ENCODE measurements at places on chromosomes 1 and 21.

DNA sequence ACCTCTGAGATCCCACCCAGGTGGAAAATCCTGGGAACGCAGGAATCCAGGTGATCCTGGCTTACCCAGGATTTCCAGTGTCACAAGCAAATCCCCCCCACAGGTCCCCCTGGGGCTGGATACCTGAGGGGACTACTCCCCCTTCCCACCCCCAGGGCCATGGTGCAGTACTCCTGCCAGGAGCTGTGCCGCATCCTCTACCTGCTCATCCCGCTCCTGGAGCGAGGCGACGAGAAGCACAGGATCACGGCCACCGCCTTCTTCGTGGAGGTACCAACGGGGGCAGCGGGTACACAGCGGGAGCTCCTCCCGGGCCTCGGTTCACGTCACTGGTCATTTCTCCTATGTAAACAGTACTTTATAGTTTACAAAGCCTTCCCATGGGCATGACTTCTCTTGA is 20.4 kb upstream of the TTC4 start:
- no peak for DNase-seq

DNA sequence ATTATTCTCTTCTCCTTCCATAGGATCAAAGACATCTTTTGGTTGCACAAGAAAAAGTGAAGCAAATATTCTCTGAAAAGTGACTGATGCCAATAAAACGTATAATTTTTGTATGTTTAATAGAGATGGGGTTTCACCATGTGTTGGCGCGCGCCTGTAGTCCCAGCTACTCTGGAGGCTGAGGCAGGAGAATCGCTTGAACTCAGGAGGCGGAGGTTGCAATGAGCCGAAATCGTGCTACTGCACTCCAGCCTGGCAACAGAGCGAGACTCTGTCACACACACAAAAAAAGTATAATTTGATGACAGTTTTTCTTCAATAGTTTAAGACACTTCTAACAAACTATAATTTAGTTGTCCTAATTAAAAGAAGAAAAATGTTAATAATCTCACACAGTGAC is 23.8 kb downstream of the ANP32E start:
- DNase-seq: no peak

GRCh38 chr1:158007667-158008386 is 14.4 kb downstream of the KIRREL1 start:
- no peak for DNase-seq

DNA sequence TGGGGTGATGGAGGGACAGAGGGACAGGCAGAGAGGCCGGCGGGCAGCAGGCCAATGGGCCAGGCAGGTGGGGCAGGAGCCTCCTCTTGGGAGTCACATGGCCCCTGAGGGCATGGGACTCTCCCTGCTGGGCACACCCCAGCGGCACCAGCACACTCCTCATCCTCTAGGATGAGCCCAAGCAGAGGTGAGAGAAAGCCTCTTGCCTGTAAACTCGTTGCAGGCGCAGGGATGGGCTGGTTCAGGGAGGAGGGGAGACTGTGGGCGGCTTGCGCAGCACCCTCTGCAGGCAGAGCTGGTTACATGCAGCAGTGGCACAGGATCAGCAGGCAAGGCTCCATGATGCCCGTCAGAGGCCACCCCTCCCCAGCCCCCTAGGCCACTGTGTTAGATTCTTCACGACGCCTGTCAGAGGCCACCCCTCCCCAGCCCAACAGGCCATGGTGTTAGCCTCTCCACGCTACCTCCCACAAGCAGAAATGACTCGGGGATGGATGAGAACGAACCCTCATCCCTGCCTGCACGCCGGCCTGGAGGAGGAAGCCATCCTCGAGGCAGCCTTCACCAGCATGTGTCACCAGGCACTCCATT is 209.7 kb upstream of the VAMP3 start:
- DNase-seq: no peak

- peak; percentile 88 for DNase-seq
Measured at GRCh38 chr1:39952359-39953110, 2.4 kb upstream of the MFSD2A start.

GRCh38 chr1:84830136-84830535 is 62.9 kb downstream of the LPAR3 start:
- no peak for DNase-seq

DNA sequence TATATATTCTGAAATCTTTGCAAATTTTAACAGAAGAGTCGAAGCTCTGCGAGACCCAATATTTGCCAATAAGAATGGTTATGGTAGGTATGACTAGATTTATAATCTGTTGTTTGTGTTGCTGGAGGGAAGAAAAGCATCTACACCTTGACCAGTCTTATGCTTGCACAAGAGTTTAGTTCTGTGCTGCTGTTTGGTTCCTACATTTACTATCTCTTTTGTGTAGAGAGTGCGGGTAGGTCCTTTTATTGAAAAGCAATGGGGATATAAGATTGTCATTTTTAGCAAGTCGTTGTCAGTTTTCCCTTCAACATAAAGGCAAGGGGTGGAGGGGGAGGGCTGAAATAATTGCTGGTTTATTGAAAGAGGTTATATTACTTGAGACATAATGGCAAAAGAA is 396 bp downstream of the ELAVL4 start:
- DNase-seq: no peak

DNA sequence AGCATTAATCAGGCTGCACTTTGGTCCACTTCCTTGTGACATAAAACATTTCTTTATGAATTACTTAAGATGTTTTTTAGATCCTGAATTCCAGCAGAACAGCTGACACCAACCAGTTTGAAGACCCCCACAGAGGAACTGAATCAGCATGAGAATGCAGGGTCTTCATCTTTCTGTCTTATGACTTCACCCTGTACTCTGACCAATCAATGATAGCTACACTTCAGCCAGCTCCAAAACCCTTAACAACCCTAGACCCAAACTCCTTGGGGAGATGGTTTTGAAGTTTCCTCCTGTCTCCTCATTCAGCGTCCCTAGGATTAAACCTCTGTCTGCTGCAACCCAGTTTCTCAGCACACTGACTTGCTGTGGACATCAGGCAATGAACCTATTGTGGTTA is 175.0 kb downstream of the CTH start:
- no peak for DNase-seq

GRCh38 chr1:219945795-219946194 is 17.4 kb upstream of the SLC30A10 start:
- DNase-seq: no peak

- no peak for DNase-seq
Measured at GRCh38 chr1:64594446-64594845, 124.5 kb downstream of the CACHD1 start.

DNA sequence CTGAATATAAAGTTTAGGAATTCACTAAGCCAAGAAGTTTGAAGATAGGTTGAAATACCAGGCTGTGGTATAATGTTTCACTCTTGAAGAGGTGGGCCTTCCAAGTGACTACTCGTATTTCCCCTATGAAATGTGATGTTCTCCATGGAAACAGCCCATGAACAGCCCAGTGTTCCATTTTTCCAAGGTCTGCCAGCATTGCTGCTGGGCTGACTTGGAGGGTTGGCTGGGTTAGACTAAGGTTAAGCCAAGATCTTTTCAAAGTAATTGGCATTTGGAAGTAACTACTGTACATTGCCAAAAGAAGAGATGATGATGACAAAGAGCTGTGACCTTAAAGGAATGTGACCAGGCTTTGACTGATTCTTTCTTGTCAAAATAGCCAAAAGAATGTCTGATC is 73.8 kb downstream of the RPE65 start:
- DNase-seq: peak; percentile 6

GRCh38 chr1:221240690-221241089 is 361.4 kb downstream of the HLX start:
- DNase-seq: no peak

DNA sequence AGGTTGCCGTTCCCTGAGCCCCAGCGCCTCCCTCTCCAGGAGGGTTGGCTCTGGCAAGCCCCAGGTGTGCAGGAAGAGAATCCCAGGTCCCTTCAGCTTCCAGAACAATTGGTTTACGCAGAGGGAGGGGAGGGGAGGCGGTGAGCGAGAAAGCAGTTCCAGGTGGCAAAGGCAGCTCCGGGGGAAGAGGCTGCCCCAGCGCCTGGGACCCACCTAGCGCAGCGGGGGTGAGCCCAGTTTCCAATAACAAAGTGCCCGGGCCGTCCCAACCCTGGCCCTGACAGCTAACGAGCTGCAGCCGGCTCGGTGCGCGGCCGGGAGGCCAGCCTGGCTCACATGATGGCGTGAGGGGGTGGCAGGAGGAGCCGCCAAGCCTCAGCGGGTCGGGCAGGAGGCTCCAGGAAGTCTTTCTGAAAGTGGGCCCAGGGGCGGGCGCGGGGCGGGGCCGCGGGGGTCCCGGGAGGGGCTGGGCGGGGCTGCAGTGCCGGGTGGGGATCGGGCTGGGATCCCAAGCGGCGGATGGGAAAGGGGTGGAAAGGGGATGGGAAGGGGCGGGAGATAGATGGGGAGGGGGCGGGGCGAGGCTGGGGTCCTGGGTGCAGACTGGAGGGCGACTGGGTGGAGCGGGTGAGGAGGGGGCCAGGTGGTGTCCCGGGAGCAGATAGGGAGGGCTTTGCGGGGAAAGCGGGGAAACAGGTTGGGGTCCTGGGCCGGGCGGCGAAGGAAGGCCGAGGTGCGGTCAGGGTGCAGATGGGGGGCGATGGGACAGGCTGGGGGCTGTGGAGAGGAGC is 22.8 kb downstream of the DHRS3 start:
- peak; percentile 49 for DNase-seq

DNA sequence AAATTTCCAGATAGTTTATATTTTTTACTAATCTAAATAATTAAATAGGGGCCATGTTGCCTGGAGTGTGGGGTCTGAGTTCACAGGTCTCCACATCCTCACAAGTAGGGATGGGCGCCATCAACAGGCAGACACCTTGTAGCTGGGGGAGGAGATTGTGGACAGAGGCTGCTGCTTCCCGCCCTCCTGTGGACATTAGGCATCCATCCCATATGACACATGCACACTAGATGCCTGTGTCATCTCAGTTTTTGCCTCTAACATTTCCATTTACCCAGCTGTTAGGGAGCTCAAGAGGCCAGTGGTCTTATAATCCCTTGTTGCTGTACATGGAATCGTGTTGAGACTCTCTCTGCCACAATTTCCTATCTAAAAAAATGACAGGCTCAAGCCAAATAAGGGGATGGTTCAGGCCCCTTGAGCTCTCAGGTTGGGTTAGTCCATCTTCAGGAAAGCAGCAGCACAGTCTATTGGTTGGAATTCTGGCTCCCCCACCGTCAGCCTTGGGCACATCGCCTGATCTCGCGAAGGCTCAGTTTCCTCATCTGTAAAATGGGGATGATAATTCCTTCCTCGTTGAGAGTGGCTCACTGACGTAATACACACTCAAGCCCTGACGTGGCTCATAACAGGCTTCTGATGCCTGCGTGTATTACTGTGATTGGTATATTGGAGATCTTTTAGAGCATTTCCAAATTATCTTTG is 13.6 kb downstream of the LHX4 start:
- no peak for DNase-seq

DNA sequence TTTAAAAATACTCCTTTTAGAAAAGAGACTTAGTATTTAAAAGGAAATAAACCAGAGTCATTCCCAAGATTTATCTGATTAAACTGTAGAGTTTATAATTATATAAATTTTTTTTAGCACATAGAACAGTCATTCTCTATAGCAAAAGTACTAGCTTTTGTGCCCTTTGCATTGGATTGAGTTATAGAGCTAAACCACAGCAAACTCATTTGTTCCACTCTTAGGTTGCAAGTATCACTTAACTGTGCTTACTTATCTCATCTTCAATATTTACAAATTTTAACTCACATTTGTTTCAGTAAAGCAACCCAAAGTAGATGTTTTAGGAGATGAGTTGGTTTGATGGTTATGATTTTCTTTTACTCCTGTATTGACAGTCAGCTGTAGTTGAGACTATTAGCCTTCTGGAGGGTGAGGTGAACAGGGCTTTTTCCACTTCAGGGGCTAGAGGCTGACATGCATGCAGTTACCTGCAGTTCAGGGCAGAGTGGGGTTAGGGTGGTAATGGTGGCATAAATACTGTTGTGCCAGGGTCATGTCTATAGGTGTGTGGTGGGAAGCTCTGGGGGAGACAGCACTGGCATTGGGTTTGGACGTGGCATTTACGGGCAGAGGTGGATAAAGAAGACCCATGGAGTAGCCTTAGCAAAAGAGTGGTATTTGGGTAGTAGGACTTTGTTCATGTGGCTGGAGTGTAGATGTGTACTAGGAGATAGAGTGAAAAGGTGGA is 42.1 kb downstream of the DYRK1A start:
- DNase-seq: no peak

- DNase-seq: no peak
Measured at GRCh38 chr1:106515375-106515774, 541.1 kb upstream of the PRMT6 start.

DNA sequence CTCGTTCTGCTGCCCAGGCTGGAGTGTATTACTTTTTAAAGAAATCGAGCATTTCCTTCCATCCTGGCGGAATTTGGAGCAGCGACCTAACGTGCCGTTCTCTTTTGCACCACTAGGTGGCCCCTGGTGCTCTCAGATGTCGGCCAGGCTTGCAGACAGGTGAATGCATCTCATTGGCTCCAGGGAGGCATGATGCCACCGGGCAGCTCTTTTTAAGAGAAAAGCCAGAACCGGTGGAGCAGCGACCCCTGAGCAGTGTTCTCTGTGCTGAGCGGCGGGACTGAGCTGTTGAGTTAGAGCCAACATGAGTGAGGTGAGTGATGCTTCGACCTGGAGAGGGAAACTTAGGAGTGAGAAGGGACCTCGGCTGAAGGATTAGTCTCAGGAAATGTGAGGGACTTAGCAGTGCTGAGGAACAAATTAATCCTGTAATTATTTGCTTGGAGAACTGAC is at the start of gene PCP4:
Gene PCP4, plus strand, starts transcription at position 241 of the 453 bp plus-strand sequence. Its CDS starts 64 bp downstream, at position 305.
- peak; percentile 83 for DNase-seq

DNA sequence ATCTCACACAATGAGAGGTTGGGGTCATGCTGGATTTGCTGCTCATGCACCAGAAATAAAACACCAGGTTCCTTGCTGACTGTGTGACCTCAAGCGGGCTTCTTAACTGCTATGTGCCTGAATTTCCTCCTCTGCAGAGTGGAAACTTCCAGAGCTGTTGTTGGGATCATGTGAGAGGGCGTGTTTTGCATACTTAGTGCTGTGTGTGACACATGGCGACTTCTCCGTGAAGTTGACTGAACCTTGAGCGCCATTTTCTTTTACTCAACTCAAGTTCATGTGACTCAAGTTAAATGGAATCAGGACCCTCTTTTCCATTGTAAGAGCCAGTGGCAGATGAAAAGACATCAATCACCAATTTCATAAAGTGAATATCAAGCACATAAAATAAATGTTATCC is 224.0 kb downstream of the KIF26B start:
- no peak for DNase-seq

GRCh38 chr1:243218059-243218458 is 37.0 kb downstream of the CEP170 start:
- DNase-seq: no peak

GRCh38 chr1:165645654-165646366 is 14.8 kb downstream of the MGST3 start:
- no peak for DNase-seq

GRCh38 chr1:193222056-193222615 is 35.7 kb upstream of the B3GALT2 start:
- DNase-seq: no peak

Data from putamen (tissue), 1 donor.